Stimulated activated CD8-positive, alpha-beta memory T cell treated with anti-CD3 and anti-CD28 coated beads, Interleukin-4, amount 100 ng/mL, for 4 hours (primary cell): ENCODE measurements at places on chromosomes 2 and 18.
A peak's percentile ranks its signal among the peaks of the same experiment; 100 is the strongest.

- DNase-seq, result peak; percentile 25
These were observed 523 bp downstream of the KCTD1 start for GRCh38 chr18:26547646-26548414.

DNA sequence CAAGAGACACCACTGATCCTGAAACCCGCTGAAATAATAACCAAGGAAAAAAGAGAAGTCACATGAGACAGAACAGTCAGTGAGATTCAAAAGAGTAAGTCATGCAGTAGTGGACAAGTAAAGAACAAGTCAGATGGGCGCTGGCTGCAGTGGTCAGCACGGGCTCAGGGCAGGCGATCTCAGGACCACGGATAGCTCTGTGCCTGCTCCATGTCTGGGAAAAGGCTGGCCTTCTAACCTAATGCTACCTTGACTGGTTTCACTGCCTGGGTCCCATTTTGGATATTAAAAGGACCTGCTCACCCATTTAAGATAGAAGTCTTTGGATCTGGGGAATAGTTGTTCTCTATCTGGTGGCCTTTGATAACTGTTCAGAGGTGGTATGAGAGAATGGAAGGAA lies 61.7 kb upstream of the LCLAT1 start:
- no peak for DNase-seq

GRCh38 chr2:212124598-212124997 lies 414.0 kb downstream of the ERBB4 start:
- DNase-seq, result no peak

DNA sequence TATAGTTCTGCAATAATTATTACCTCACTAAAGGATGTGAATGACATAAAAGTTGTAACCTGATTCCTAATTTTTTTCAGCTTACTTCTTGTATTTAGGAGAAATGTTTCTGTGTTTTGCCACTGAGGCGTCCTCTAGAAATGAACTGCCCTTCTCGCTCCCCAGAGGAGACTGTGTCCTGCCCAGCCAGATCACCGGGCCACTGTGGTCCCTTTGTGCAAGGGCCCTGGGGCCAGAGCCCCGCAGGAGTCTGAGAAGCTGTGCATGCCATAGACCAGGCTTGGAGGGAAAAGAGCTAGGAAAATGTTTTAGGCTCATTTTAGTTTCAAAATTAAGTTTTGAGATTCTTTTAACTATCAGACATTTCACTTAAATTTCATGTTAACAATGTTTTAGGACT lies 31.1 kb upstream of the LDLRAD4 start:
- no peak for DNase-seq

- no peak for DNase-seq
These were observed 43.1 kb downstream of the RMP24 start for GRCh38 chr18:36015629-36016028.

DNA sequence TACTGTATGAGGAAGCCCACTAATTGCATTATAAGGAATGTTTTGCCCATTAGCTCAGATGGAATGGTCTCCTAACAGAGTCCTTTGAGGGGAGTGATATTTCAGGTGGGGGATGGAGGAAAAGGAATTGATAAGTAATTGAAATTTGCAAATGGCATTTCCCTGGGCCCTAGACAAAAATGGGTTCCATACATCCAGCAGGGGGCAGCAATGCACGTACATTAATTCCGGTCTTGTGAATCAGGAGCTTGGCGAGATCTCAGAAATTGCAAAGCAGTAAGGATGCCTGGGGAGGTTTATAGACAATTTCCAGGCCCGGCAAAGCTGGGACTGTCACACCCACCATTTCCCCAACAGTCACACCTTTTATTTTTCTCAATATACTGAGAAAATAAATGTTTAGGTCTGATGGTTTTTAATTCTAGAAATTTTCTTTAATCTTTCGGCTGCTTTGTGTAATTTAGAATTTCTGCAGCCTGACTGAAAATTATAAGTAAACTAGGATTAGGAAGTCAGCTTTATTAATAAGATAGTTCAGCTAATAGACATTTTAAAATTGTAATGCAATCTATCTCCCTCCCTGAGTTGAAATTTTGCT lies 122.8 kb downstream of the LYPD1 start:
- no peak for DNase-seq

GRCh38 chr18:34159691-34160185 lies 65.0 kb downstream of the NOL4 start:
- DNase-seq, result no peak

GRCh38 chr2:230793572-230794359 lies 71.0 kb upstream of the ITM2C start:
- peak; percentile 54 for DNase-seq

DNA sequence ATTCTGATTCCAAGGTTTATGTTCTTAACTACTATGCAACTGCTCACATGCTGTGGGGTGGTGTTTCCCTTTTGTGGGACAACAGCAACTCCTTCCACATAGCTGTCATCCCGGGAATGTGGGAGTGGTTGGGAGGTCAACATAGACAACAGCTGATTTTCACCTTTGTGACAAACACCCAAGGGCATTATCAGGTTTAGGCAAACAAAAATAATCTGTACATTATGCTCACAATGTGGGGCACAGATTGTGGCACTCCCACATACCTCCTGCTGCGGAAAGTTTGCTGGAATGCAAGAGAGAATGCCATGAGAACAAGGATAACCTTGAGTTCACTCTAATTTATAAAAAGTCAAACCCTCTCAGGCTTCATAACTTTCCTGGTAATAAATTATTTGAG lies 582.6 kb downstream of the CNTNAP5 start:
- no peak for DNase-seq

GRCh38 chr18:1002653-1003178 lies 98.0 kb downstream of the ADCYAP1 start:
- no peak for DNase-seq

DNA sequence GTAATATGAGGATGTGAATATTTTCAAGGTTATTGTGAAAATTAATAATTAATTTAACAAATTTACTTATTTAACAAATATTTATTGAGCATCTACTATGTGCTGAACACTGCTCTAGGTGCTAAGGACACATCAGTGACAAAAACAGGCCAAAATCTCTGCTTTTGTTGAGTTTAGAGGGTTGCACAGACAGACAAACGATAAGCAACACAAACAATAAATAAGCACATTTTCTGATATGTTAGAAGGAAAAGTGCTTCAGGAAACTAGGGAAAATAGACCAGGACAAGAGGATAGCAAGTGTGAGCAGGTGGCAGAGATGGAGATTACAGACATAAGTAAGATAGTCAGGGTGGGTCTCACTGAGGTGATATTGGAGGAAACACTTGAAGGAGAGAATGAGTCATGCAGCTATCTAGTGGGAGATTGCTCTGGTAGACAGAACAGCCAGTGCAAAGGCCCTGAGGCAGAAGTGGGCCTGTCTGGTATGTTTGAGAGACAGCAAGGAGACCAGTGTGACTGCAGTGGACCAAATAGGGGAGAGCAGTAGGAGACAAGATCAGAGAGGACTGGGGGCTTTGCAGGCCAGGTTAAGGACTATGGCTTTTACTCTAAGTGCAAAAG lies 38.3 kb downstream of the SFXN5 start:
- no peak for DNase-seq

- DNase-seq, result no peak
These were observed 90.5 kb downstream of the NXPH2 start for GRCh38 chr2:138689705-138690104.

DNA sequence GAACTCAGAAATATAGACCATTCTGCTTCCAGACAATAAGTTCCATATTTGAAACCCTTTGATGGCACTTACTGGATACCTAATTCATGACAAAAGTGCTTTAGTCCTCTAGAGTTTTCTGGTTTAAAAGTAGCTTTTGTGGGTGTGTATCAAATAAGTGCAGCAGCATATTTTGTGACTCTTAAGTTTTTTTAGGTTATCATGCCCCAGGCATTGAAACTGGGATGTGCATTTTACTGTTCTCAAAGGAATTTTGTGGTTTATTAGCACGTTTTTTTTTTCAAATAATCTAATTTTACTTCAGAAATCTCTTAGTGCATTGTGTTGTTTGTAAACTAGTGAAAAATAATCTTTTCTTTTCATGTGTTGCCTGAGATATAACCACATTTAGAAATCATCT lies 1.5 kb downstream of the XRCC5 start:
- no peak for DNase-seq

DNA sequence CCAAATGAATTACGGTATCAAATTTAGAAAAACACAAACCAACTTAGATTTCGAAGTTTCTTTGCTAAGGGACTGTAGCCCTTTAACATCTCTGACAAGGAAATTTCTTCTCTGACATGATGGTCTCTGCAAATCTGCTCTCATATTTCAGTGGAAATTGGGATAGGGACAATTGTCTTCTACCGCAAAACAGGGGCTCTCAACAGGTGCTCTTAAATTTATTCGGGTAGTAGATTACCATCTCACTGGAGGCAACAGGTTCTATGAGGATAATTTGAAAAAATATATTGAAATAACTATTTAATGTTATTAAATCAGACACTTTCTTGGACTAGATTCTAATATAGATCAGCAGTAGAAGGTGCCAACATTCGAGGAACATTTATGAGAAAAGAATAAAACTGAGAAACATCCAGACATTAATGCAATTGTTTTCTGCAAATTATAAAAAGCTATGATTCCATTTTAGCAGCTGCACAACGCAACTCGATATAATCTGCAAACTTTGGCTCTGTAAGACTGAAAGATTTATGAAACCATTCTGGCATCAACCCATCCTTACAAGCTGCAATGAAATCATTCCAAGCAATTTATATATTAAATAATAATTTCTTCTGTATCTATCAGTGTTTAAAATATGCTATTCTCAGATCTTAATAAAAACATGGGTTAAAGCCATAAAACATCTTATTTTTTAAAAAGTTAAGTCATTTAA lies 10.0 kb upstream of the BCL2 start:
- DNase-seq, result no peak

- DNase-seq, result no peak
These were observed 1.2 kb upstream of the TNS1 start for GRCh38 chr2:218003981-218004419.

- DNase-seq, result no peak
These were observed 79.7 kb upstream of the TRIB2 start for GRCh38 chr2:12636837-12637581.

DNA sequence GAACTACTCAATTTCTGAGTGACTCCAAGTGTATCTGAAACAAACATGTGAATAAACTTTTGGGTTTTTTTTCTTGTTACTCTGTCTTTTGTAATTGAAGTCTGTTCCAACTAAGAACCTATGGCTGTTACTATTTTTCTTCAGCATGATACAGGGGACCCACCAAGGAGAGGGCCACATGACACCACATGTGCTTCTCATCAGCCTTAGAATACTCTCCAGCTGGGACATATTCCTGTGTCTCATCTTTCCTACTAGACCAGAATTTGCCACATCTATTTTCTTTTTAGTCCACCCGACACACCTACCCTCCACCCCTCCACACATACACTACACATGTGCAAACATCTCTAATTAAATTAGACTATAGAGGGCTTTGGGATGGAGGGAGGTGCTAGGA lies 191.7 kb upstream of the NDUFV2 start:
- no peak for DNase-seq
